Activated T-helper 9 cell treated with anti-CD3 and anti-CD28 coated beads, Interleukin-2, amount 50 U/mL, for 16 hours (primary cell): ENCODE measurements at places on chromosomes 11 and 22.

- DNase-seq = no peak
Observed at GRCh38 chr11:107018902-107019493, 722 bp upstream of the GUCY1A2 start.

DNA sequence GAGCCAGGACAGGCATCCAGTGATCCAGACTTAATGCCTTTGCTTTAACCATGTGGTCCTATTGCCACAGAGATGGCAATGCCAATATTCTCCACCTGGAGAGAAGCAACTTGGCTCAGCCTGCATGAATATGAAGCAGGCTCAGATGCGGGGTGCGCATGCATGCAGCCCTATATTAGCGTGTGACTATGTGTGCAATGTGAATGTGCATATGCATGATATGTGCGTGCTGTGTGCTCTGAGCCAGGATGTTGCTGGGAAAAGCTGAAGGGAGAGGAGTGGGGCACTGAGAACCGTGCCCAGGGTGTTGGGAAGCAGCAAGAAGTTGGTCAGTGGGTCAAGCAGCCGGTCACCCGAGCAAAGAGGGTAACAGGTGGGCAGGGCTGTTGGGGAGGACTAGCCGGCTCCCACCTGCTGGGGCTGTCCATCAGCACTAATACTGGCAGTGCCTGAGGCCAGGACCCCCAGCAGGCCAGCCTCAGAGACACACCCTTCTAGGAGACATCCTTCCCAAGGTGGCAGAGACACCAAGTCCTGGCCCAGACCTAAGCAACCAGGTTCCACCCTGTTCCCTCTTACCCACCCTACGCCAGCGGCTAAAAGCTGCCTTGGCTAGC lies 24.8 kb upstream of the MYOD1 start:
- no peak for DNase-seq

- DNase-seq = no peak
Observed at GRCh38 chr11:92782806-92783205, 186.6 kb upstream of the MTNR1B start.

- no peak for DNase-seq
Observed at GRCh38 chr22:45144916-45145315, 18.8 kb upstream of the NUP50 start.

DNA sequence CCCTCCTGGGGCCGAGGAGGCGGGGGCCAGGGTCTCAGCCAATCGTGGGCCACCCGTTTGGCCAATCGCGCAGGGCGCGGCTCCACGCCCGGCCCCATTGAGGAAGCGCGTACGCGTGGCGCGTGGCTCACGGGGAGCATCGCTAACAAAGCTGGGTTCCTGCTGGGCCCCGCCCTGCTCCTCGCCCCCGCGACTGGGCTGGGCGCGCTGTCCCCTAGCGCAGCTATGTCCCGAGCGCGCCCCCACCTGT lies 614 bp upstream of the ASCL2 start:
- DNase-seq = peak; percentile 41

DNA sequence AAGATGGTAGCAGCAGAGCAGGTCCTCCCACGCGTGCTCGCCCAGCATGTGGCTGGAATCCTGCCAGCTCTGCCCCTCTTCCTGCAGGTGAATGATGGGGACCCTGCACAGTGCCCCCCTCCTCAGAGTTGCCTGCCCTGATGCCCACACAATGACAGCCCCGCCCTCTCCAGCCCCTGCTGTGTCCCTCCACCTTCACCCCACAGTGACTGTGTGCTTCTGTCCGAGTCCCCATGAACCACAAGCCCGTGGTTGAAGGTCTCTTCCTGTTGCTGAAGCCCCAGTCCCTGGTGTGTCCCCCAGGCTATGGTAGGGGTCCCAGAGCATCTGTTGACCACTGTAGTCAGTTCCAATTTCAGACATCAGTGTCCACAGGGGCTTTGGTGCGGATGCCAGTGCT lies 71.0 kb downstream of the BRD1 start:
- DNase-seq = no peak

DNA sequence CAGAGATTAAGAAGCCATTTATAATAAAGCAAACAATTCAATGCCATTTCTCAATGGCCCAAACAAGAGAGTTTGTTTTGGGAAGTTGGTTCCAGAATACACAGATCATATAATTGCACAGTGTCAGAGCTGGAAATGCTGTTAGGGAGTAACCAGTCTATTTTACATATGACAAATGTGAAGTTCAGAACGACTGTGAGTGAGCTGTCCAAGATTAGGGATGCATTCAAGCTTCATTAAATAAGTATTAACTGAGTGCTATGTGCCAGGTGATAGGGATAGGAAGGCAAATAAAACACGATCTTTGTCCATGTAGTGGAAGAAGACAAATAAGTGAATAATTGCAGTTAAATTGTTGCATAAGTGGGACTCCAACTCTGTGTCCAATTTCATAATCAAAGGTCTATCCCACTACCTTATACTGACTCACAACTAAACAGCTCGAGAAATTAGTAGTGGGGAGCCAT lies 33.1 kb upstream of the PICALM start:
- no peak for DNase-seq

GRCh38 chr11:67045314-67045713 lies 11.3 kb upstream of the RHOD start:
- DNase-seq = no peak

DNA sequence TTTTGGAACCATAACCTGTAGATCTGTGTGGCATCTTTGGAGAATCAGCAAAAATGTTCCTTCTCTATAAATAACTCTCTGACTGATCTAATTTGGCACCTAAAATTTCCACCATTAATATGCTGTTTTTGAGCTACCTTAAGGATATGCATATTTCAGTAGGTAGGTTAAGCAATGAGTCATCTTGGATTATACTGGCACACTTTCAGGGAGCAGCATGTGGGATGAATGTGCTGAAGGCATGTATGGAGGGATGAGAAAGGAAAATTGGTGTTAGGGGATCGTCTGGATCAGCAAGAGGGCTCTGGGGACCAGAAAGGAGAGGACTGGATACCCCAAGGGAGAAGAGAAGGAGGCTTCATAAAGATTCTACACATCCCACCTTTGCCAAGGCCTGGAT lies 44.6 kb upstream of the ELF5 start:
- no peak for DNase-seq

- no peak for DNase-seq
Observed at GRCh38 chr22:23179381-23180299, 669 bp upstream of the BCR start.

GRCh38 chr11:64742087-64742888 lies 1.7 kb downstream of the RASGRP2 start:
- DNase-seq = no peak

DNA sequence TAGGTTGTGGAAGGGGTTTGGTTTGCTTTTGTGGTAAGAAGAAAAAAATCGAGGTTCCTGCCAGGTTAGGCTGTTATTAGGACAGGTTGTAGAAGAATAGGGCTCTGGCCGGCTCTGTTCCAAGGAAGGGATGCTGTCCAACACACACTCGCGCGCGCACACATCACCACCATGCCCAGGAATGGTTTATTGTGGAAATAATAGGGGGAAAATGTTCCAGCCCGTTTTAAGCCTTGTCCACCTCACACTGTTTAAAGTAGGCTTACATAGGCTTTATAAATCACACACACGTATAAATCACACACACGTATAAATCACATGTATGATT lies 1.2 kb upstream of the ARHGAP20 start:
- DNase-seq = no peak

DNA sequence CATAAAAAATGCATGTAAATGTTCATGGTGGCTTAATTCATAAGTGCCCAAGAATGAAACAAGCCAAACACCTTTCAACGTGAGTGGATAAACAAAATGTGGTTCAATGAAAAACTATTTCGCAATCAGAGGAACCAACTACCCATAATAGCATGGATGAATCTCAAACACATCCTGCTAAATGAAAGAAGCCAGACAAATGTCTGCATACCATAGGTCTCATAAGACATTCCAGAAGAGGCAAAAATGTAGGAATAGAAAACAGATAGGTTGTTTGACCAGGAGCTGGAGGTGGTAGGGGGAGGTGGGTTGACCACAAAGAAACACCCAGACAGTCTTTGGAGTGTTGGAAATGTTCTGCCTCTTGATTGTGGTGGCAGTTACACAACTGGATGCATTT lies 13.2 kb upstream of the OSBPL5 start:
- DNase-seq = no peak

DNA sequence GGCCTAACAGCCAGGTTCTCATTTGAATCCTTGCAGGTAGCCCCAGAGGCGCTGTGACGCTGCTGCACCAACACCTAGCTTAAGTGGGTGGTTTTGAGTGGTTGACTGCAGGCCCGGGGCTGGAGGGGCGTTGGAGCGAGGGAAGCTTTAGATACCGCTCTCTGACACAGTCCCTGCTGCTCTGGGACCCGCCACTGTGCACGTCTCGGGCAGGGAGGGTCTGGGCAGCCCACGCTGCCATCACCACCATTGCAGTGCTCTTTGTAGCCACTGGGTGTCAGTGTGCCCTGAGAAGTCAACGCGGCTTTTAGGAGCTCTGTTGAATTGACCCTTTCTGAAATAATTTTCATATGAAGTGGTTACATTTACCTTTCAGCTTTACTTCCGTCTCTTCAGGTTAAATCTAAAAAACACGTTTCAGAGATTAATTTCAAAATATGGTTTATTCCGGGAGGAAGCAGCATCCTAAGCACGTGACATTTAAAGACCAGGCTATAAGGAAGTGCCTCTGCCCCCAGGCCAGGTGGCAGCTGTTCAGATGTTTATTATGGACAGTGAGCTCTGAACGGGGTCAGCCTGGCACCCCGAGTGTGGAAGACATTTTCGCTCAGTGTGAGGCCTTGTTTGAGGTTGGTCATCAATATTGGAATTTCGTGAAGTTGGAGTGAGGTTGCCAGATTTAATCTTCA lies 30.9 kb upstream of the PARVB start:
- DNase-seq = peak; percentile 40
